ENCODE measurements at places on chromosomes 6 and 20.

GRCh38 chr6:53725791-53726575, 60.4 kb upstream of the KLHL31 start:
- no peak for DNase-seq

DNA sequence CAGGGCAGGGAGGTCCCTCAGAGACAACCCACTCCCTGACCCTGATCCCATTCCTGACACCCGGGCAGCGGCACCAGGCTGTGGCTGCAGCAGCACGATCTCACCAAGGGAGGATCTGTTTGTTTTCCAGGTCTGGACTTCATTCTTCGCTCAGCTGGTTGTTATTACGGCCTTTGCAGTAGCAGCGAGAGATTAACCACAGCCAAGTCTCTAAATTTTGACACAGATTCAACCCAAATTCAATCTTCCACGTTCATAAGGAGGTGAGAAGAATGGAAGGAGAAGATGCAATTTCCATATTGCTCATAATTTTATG, 91.1 kb upstream of the THBS2 start:
- no peak for DNase-seq

GRCh38 chr6:36840432-36841403, 1.5 kb upstream of the CPNE5 start:
- no peak for DNase-seq

- DNase-seq: no peak
Observed at GRCh38 chr6:92623431-92623830, 795.9 kb downstream of the EPHA7 start.

- DNase-seq: no peak
Observed at GRCh38 chr6:94751641-94752329, 825.5 kb upstream of the MANEA start.
